ENCODE measurements at places on chromosomes 6 and 20.
A peak's percentile ranks its signal among the peaks of the same experiment; 100 is the strongest.

GRCh38 chr6:110357664-110358552 lies at the start of gene METTL24:
Gene METTL24, minus strand, starts transcription at chr6:110358349. Its CDS starts 77 bp downstream, at chr6:110358272.
- peak; percentile 51 for DNase-seq

DNA sequence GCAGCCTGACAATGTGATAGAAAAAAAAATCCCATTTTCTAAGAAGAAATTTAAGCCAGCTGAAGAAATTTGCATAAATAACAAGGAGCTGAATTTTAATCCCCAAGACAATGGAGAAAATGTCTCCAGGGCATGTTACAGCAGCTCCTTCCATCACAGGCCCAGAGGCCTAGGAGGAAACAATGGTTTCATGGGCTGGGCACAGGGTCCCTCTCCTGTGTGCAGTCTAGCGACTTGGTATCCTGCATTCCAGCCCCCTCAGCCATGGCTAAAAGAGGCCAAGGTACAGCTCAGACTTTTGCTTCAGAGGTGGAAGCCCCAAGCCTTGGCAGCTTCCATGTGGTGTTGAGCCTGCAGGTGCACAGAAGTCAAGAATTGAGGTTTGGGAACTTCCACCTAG lies 73.1 kb downstream of the C6orf118 start:
- DNase-seq = no peak

GRCh38 chr6:26031151-26031594 lies 56.1 kb upstream of the HFE start:
- no peak for DNase-seq

GRCh38 chr20:33670715-33671499 lies 3.3 kb downstream of the NECAB3 start:
- DNase-seq = no peak

- DNase-seq = peak; percentile 93
Observed at GRCh38 chr6:149922642-149923326, at the start of gene RAET1G. Gene RAET1G, minus strand, starts transcription at chr6:149923121. Its CDS starts 111 bp downstream, at chr6:149923010.

DNA sequence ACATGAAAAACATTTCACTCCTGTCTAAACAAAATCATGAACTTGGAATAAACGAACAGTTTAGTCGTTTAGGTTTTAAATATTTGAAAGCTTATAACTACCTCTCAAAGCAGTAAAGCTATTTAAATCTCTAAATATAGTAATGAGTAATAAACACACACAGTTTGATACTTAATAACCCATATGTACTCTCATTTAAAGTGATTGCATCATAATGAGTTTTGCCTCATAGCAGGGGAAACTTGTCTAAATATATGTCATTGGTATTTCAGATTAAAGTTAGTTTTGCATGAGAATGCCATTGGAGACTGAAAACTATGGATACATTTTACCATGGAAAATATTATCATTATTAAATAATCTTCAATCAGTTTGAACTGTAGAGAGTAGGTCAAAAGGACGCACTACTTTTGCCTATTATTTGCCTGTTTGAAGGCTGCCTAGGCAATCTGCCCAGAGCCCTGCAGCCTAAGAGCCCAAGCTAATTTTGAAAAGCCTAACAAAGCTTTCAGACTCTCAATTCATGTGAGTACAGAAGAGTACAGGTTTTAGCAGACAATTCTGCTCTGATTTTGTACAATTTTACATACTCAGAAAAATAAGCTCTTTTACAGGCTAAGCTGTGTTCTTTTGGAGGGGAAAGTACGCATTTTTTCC lies 632.8 kb downstream of the HACE1 start:
- peak; percentile 12 for DNase-seq

GRCh38 chr6:72825315-72825911 lies 203.5 kb downstream of the KCNQ5 start:
- no peak for DNase-seq

DNA sequence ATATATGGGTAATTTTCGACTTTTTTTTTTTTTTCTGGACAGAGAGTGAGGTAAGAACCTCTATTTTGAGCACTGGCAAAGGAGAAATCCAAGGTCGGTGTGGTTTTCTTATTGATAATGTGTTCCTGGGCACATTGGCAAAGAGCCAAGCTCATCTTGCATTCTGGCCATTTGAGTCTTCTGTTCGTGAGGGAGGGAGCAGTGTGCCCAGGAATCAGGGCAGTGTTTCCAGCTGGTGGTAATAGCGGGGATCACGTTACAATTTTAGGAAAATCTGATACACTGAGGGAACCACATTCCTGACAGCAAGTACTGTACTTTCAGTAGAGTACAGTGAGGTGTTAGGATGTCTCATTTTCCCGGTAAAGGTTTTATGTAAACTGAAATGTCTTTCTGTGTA lies 442.3 kb upstream of the MAP3K7 start:
- no peak for DNase-seq

DNA sequence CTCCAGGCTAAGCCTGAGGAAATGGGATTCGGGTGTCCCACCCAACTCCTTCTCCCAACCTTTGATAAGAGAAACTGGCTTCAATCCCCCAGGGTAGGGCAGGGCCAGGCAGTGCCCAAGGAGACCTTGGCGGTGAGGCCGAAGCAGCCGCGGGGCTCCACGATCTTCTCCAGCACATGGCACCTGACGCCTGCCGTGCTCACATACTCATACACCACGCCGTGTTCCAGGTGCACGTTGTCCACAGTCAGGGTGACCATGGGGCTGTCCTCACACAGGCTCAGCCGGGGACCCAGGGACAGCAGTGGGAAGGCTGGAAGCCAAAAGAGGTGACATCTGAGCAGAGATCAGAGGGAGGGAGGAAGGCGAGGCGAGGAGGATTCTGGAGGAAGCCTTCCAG lies 176.5 kb downstream of the PREX1 start:
- DNase-seq = no peak

GRCh38 chr6:27810768-27811450 lies 101.3 kb downstream of the OR2B2 start:
- no peak for DNase-seq
